ENCODE measurements at places on chromosomes 7 and 10. TPM values are rescaled to one million over a fixed set of nuclear protein-coding genes. Genes with fewer than 3 reads are reported as not detected.
A peak's percentile ranks its signal among the peaks of the same experiment; 100 is the strongest.

TUBB8 gene
- 2.1 TPM for total RNA-seq

DNA sequence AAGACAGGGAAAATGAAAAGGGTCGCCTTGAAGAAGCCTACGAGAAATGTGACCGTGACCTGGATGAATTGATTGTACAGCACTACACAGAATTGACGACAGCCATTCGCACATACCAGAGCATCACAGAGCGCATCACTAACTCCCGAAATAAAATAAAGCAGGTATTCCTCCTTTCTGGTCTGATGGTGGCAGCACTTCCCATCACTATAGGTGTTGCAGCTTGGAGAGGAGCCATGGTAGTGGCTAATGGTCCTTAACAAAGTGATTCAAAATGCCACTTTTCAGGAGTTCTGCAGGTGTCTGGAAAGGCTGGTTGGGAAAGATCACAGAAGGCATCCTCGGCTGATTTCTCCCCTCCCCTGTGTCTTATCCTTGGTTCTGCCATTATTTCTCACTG is 22.1 kb downstream of the EXOC4 start:
- H3K27me3 ChIP-seq, result no peaks in the 10 kb centered on the region
- peak; percentile 58 for DNase-seq
- H3K4me1 ChIP-seq, result no peaks in the 10 kb centered on the region
- H3K4me3 ChIP-seq, result no peak overlapping the region
- H3K36me3 ChIP-seq, result peaks cover 43% of the 10 kb centered on the region

CYP3A4 gene
- total RNA-seq, result not detected

GRCh38 chr10:111130471-111130870 is 53.6 kb downstream of the ADRA2A start:
- peaks cover 5% of the 10 kb centered on the region for H3K4me1 ChIP-seq
- DNase-seq, result peak; percentile 52
- peaks cover 11% of the 10 kb centered on the region for H3K27me3 ChIP-seq
- H3K36me3 ChIP-seq, result no peaks in the 10 kb centered on the region
- no peak overlapping the region for H3K4me3 ChIP-seq

NRAP gene
- 0.09 TPM for total RNA-seq

GRCh38 chr10:70664702-70665195 is 7.6 kb upstream of the ADAMTS14 start:
- H3K4me1 ChIP-seq, result no peaks in the 10 kb centered on the region
- peak; percentile 20 for DNase-seq
- no peak overlapping the region for H3K4me3 ChIP-seq
- peak overlapping the region; percentile 97 for H3K27ac ChIP-seq
- H3K27me3 ChIP-seq, result no peaks in the 10 kb centered on the region

DNA sequence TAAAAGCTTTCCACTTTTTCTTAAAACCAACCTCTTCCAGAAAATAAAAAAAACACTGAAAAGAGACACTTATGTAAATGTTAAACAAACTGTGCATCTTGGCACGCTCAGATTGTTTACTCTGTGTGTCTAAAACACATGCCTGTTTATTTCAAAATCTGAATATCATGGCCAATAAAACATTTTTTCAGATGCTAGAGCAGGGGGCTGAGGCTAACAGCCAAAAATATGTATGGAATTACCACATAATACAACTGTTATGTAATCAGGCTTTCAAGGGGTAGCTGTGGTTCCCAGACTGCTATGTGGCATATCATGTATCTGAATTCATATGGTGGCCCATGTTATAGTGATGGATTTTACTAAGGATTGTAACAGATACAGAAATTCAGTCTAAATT is 130.4 kb downstream of the HIBADH start:
- H3K36me3 ChIP-seq, result peaks cover 24% of the 10 kb centered on the region
- H3K4me1 ChIP-seq, result peaks cover 21% of the 10 kb centered on the region
- no peak for DNase-seq
- H3K27me3 ChIP-seq, result peaks cover 10% of the 10 kb centered on the region

DNA sequence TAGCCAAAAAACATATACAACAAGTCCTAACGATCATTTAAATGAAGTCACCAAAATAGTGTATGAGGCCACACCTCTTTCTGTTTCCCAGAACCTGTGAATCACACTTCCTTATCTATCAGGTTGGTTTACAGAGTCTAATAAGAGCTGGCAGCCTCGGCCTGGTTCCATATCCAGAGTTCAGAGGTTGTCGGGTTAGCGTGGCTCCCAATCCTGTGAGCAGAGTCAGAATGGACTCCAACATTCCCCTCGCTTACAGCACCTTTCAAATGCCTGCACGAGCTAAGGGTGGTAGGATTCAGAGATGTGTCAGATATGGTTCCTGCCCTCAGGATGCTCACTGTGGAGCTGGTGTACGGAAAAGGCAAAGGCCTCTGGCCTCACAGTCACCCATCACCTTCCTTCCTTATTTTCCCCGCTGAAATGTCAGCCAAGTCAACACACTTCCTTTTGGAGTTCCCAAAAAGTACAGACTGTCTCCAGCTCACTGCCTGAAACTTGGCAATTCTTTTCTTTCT is 6.0 kb downstream of the IL15RA start:
- peaks cover 12% of the 10 kb centered on the region for H3K27me3 ChIP-seq
- no peak overlapping the region for H3K27ac ChIP-seq
- no peak for DNase-seq
- no peak overlapping the region for H3K4me3 ChIP-seq
- no peaks in the 10 kb centered on the region for H3K36me3 ChIP-seq

GRCh38 chr7:90187507-90188050 is 24.0 kb upstream of the STEAP2 start:
- no peaks in the 10 kb centered on the region for H3K4me1 ChIP-seq
- no peak overlapping the region for H3K4me3 ChIP-seq
- DNase-seq, result no peak
- no peak overlapping the region for H3K27ac ChIP-seq
- no peaks in the 10 kb centered on the region for H3K36me3 ChIP-seq
- H3K27me3 ChIP-seq, result no peaks in the 10 kb centered on the region

DNA sequence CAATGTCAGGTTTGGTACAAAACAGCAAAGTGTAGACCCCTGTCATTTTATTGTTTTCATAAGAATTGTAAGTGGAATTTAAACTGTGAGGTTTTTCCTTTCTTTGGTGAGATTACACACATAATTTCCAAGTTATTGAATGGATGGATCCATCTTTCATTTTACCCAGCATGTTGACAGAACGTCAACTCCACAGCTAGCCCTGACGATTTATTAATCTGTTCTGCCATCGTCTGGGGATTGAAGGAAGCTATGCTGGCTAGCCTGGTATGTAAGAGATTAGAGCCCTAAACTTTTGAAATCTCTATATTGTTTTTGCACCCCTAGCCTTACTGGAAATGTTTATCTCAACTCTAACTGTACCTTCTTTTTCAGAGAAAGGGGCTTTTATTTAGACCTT is 8.6 kb downstream of the WNT16 start:
- H3K27me3 ChIP-seq, result peaks cover 1% of the 10 kb centered on the region
- no peak for DNase-seq
- no peak overlapping the region for H3K27ac ChIP-seq
- H3K36me3 ChIP-seq, result peaks cover 5% of the 10 kb centered on the region
- H3K4me1 ChIP-seq, result no peaks in the 10 kb centered on the region

DNA sequence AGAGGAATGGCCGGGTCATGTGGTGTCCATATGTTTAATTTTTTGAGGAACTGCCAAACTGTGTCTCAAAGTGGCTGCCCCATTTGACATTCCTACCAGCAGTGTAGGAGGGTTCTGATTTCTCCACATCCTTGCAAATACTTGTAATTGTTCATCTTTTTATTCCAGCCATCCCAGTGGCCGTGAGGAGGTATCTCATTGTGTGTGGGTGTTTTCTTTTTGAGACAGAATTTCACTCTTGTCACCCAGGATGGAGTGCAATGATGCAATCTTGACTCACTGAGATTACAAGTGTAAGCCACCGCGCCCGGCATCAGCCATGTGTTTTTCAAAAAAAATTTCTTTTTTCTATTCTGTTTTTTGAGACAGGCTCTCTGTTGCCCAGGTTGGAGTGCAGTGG is 38.7 kb upstream of the DLG5 start:
- H3K27ac ChIP-seq, result no peak overlapping the region
- no peaks in the 10 kb centered on the region for H3K36me3 ChIP-seq
- H3K27me3 ChIP-seq, result no peaks in the 10 kb centered on the region

- H3K27ac ChIP-seq, result no peak overlapping the region
- no peak overlapping the region for H3K4me3 ChIP-seq
- no peaks in the 10 kb centered on the region for H3K4me1 ChIP-seq
- DNase-seq, result no peak
Observed at GRCh38 chr10:92181575-92181974, 109.3 kb downstream of the CPEB3 start.

SLC16A9 gene
- total RNA-seq, result 19.3 TPM

PRXL2A gene
- total RNA-seq, result 114 TPM

Data from endodermal cell (in vitro differentiated cells).